Stimulated activated CD4-positive, alpha-beta T cell treated with anti-CD3 and anti-CD28 coated beads, Interleukin-1b, Interleukin-23, amount 100 ng/mL, for 1 hour (primary cell): ENCODE measurements at places on chromosomes 4 and X.

DNA sequence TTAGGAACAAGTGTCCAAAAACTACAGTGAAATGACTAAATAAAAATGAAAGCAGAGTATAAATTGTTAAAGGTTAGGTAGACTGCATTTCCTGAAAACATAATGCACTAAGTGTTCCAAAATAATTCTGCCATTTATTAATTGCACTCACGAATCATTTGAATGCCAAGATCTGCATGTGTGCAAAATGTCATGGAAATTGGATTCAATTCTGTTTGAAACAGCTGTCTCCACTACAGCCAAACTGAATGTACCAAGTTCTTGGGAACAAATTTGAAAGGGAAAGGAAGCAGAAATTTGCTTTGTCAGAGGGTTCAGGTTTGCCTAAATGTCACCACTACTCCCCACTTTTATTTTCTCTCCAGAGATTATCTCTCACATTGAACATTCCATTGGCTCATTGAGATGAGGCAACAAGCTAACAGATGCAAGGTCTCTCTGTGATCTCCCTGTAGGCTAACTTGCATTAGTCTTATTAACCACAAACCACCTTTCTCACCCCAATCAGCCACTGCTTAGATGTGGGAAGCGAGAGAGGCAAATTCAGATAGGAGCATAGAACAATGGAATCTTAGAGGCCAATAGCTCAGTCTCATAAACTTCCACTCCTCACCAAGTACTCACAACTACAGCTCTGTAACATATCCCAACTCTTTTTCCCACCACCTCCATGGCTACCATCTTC is 226.6 kb downstream of the KDR start:
- DNase-seq: no peak

- no peak for DNase-seq
These were observed 248.3 kb upstream of the GATB start for GRCh38 chr4:152009031-152009670.

DNA sequence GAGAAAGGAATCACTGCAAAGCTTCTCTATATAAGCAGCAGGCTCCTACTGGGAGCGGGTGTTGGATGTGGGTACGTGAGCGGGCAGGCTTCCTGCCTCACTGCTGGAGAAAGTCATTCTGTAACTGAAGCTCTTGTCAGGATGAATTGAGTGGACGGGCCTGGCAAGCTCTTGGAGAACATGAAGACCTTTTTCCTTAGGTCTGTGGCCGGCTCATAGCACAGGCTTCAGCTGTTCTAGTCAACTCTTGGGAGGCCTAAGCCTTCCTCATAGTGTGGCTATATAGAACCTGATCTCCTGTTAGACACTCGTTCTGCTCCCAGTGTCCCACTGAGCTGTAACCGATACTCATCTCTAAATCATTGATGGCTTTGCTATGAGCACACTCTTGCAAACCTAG is 108.2 kb upstream of the GPC4 start:
- no peak for DNase-seq

- no peak for DNase-seq
These were observed 53.0 kb downstream of the COQ2 start for GRCh38 chr4:83231620-83232076.

DNA sequence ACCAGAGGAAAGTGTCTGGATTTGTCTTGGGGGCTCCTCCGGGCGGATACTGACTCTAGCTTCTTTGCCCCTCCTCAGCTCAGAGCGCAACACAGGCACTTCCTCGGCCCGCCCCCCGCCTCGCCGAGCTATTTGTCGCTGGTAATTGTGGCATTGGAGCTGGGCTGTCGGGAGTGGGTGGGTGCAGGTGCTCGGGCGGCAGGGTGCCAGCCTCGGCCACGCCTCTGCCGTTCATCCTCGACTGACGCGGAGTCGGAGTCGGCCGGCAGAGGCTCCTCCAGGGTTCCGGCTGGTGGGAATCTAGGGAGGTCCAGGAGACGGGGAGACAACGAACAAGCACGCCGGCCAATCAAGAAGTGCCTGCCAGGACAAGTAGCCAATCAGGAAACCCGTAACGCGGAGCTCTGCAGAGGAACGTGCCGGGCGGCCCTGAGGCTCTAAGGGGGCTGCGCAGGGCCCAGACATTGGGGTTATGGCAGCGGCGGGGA is 3.9 kb upstream of the SYN1 start:
- DNase-seq: no peak

- no peak for DNase-seq
These were observed 451.2 kb downstream of the FAT4 start for GRCh38 chr4:125765941-125766340.

DNA sequence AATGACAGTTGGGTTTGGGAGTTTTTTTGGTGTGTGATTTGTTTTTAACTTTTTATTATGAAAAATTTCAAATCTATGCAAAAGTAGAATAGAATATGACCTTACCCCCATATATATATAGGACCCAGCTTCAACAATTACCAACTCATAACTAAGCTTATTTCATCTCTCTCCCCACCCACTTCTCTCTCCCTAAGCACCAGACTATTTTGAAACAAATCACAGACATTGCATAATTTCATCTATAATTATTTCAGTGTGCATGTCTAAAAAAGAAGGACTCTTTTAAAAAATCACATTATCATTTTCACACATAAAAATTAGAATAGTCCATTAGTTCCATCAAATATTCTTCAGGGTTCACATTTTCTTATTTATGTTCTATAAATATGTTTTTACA is 28.3 kb upstream of the NKX6-1 start:
- DNase-seq: no peak
